ENCODE measurements at places on chromosomes 5 and 9.
A peak's percentile ranks its signal among the peaks of the same experiment; 100 is the strongest.

- DNase-seq, result no peak
Observed at GRCh38 chr9:137797206-137798120, 80.1 kb upstream of the CACNA1B start.

- DNase-seq, result no peak
Observed at GRCh38 chr5:131393498-131393968, 129.7 kb downstream of the CDC42SE2 start.

GRCh38 chr9:2241461-2241835 is 226.3 kb downstream of the SMARCA2 start:
- DNase-seq, result peak; percentile 4

GRCh38 chr5:79074641-79075040 is 5.1 kb downstream of the BHMT2 start:
- no peak for DNase-seq

All from activated naive CD4-positive, alpha-beta T cell treated with anti-CD3 and anti-CD28 coated beads, Interleukin-2, amount 50 U/mL, for 72 hours (primary cell).